ENCODE measurements at places on chromosomes 7 and 10. TPM values are rescaled to one million over a fixed set of nuclear protein-coding genes. Genes with fewer than 3 reads are reported as not detected.

ASB15 gene
- not detected for total RNA-seq

RBM20 gene
- 1.8 TPM for total RNA-seq

TMEM236 gene
- 0.06 TPM for total RNA-seq

MCM10 gene
- total RNA-seq, result 89.3 TPM

DNA sequence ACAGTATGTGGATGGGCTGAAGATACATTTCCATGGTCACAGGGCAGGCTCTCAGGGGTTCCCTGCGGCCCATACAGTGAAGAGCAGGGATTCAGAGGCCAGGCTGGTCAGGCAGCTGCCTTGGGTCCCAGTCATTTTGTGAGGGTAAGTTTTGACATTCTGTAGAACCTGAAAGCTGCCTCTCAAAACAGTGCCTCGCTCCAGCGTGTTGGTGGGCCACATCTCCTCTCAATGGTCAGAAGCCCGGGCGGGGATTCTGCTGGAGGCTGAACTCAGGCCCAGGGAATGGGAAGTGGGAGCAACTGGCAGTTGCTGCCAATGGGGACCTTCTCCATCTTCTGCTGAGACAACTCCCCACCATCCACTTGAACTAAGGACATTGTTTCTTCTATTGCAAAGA is 190.0 kb downstream of the PTPN20 start:
- DNase-seq, result no peak

- no peak for DNase-seq
Measured at GRCh38 chr7:73645643-73646174, 21.4 kb upstream of the MLXIPL start.

- no peak for DNase-seq
Measured at GRCh38 chr10:80449520-80449919, 4.6 kb upstream of the TSPAN14 start.

DNA sequence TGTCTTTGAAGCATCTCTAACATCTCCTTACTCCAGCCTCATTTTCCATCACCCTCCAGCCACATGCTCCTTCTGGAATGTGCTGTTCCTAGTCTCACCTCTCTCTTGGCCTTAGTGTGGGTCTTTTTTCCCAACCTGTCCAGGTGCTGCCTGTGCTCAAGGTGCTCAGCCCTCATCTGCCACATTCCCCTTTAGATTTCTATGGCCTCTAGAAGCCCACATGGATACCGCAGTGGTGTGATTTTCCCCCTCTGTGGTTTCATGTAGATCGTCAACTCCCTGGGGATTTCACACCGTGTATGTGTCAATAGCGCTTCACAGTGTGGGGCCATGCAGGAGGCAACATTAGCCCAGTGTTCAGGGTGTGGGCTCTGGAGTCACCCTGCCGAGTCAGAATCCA is 32.5 kb downstream of the BMPER start:
- DNase-seq, result no peak

- DNase-seq, result no peak
Measured at GRCh38 chr7:94433224-94433623, 38.5 kb downstream of the COL1A2 start.

- no peak for DNase-seq
Measured at GRCh38 chr7:144848078-144848477, 12.2 kb upstream of the TPK1 start.

DNA sequence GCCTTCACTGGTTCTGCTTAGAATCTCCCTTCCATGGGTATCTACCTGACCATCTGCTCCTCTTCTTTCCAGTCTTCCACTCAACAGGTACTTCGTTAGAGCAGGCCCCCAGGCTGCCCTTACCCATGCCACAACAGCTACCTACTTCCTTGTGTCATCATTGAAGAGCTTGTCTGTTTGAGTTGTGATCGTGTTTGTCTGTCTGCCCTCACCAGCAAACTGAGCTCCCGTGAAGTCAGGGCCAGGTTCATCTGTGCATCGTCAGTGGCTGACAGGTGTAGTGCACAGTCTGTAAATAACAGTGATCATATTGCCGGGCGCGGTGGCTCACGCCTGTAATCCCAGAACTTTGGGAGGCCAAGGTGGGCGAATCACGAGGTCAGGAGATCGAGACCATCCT is 5.0 kb downstream of the NIPSNAP2 start:
- DNase-seq, result no peak

DNA sequence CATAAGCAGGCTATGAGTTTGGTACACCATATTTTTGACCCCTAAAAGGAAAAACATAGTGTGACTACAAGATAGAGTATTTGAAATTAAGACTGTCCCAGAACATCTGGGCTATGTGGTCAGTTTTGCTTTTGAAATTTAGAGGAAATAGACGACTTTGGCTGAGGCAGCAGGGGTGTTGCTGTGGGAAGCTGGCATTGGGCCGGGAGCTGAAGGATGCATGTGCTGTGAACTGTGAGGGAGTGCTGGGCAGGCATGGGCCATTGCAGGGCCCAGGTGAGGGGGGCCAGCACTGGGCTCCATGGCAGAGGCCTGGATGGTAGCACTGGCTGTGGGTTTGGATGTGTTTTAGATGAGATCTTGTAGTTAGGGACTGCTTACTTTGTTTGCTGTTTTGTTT is 168.3 kb downstream of the BMPER start:
- DNase-seq, result no peak

GRCh38 chr10:132994185-132994796 is 51.9 kb upstream of the CFAP46 start:
- peak; percentile 53 for DNase-seq

Measured in A673 (cell line).